ENCODE measurements at places on chromosomes 3 and 15.

DNA sequence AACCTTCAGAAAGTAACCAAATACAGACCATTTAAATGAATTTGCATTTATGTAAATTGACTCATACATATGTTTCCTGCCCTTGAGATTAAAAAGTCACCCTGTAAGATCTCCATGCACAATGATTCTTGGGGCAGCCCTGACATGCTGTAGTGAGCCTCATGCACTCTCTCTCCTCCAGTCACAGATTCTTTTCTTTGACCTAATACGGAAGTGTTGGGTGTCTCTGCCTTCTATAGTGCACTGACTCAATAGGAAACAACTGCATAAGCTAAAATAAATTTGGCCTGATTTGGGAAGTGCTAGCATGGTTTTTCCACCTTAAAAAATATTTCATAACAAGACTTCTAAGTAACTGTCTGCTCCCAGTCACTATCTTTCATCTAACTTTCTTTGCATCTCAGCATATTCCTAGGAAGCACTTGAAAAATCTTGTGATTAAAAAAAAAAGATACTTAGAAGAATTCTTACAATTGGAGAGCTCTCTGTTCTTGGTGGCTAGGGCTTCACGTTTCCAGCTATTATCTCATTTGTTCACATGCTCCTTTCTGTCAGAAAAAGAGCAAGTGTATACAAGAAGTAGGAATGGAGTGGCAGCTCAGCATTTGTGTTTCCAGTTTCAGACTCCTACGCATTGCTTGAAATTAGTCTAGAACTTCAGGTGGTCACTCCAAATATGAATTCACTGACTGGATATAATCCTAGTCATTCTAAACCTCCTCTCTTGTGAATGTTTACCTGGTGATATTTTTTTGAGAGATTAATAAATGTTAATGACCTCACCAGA, 207.9 kb upstream of the COL8A1 start:
- DNase-seq, result no peak

- DNase-seq, result peak; percentile 76
These were observed 70.1 kb downstream of the LMLN start for GRCh38 chr3:198030125-198030524.

GRCh38 chr15:68701886-68702285, 118.8 kb downstream of the ANP32A start:
- DNase-seq, result no peak

GRCh38 chr15:92839696-92840095, 60.4 kb upstream of the CHD2 start:
- DNase-seq, result no peak

GRCh38 chr3:10599444-10599843, 94.1 kb upstream of the ATP2B2 start:
- no peak for DNase-seq

- DNase-seq, result no peak
These were observed 952.0 kb downstream of the AGBL1 start for GRCh38 chr15:87031540-87032230.

- no peak for DNase-seq
These were observed 250.9 kb upstream of the IGF1R start for GRCh38 chr15:98397419-98397818.

DNA sequence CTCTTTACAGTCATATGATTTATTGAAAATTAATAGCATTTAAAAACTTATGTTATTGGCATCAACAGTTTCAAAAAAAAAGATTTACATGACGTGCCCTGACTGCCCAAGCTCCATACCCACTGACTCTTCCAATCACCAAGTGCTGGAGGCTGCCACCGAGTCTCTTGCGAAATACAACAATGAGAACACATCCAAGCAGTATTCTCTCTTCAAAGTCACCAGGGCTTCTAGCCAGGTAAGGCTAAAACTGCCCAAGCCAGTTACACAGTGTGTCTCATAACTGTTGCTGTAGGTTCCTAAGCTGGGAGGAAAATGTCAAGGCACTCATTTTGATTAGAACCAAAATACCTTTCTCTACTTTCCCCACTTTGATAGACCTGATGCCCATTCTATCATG, 4.5 kb downstream of the FETUB start:
- no peak for DNase-seq

DNA sequence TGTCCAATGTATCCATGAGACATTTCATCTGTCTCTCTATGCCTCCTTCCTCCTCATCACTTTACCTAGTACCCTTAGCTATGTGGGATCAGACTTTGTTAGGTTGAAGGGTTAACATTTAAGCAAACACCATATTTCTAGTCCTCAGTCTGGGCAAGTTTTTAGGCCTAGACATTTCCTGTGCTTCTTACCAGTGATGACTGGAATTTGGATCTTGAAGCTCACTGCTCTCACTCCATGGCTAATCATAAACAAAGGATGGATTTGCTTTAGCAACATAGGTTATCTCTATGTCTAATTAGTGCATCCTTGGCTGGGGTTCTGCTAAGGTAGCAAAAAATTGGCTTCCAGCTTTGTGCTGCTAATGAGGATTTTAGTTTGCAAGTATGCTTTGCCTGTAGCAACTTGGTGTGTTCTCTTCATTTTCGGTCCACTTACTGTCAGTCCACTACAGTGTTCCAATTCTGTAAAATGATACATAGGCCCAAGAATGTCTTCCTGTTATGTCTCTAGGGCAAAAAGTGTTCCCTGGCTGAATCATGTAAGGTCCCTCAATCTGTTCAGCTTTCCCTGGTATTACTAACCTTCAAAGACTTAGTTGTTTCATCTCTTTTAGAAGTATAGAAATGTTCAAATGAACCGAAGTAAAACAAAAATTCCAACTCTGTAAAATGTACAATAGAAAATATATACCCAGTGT, 615.4 kb downstream of the CADM2 start:
- DNase-seq, result no peak

- DNase-seq, result no peak
These were observed 100.7 kb downstream of the ZIC4 start for GRCh38 chr3:147305533-147306250.

- DNase-seq, result no peak
These were observed 4.1 kb downstream of the P3H2 start for GRCh38 chr3:190116551-190117067.

DNA sequence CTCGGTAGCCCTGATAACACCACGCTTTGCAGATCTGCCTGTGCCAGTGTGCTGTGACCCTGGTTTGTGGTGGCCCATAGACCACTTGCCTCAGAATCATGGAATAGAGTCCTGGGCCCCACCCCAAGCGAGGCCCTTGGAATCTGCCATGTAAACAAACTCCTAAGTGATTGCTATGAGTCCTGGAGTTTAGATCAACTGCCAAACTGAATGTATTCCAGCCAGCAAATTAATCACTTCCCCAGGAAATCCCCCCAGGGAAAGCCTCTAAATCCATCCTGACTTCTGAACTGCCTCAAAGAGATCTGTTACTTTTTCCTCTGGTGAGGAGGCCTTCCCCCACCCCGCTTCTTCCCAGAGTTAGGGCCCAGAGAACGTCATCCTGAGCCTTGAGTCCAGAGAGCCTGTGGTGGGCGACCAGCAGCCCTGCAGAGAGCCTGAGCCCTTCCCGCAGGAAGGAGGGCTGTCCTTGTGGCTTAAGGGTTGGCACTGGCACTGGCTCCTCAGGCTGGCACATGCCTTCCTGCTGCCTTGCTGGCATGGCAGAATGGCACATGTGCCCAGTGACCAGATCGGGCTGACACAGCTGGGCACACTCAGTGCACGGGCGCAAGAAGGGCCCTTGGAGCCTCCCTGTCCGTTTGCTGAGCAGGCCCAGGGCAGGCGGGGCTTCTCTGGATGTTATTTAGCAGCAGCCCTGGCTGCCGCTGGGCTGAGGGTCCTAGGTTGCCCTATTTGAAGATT, 50.6 kb upstream of the PLXNA1 start:
- no peak for DNase-seq

DNA sequence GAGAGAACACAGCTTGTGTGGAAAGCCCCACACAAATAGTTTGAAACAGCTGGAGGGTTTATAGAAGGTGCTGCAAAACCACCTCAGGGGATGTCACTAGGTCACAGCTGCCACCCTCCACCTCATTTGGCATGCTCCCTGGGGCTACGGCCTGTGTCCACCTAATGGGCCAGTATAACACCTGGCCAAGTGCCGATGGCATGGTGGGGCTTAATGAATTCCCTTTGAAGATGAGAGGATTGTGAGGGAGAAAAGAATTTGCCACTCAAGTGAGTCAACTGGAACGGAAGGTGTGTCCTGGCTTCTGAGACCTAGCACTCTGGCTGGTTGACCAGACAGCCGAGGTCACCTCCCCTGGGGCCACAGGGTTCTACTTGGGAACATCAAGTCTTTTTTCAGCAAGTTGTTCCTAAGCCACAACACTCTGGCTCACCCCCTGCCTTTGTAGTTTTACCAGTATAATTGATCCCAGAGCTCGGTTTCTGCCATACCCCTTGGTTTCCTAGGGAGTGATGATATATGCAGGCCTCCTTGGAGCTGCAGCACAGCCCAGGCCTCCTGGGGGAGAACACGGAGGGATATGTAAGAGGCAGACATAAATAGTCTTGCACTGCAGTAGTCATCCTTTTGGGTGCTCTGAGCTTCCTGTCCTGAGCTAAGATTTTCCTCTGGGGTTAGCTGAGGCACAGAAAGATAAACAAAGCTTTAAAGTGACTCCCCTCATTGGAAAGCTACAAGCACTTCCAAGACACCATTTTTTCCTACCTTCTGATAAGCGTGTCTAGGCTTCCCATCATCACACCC, 178.2 kb upstream of the LPP start:
- DNase-seq, result no peak

GRCh38 chr3:74423867-74424266, 190.6 kb downstream of the CNTN3 start:
- no peak for DNase-seq

- peak; percentile 60 for DNase-seq
These were observed 469.6 kb upstream of the DPPA4 start for GRCh38 chr3:109806929-109807328.

GRCh38 chr15:66845266-66845785, 143.3 kb downstream of the SMAD6 start:
- DNase-seq, result no peak

- DNase-seq, result no peak
These were observed 96.7 kb upstream of the PLXNA1 start for GRCh38 chr3:126886217-126886616.

GRCh38 chr3:107382631-107383030, 5.4 kb downstream of the CCDC54 start:
- no peak for DNase-seq

DNA sequence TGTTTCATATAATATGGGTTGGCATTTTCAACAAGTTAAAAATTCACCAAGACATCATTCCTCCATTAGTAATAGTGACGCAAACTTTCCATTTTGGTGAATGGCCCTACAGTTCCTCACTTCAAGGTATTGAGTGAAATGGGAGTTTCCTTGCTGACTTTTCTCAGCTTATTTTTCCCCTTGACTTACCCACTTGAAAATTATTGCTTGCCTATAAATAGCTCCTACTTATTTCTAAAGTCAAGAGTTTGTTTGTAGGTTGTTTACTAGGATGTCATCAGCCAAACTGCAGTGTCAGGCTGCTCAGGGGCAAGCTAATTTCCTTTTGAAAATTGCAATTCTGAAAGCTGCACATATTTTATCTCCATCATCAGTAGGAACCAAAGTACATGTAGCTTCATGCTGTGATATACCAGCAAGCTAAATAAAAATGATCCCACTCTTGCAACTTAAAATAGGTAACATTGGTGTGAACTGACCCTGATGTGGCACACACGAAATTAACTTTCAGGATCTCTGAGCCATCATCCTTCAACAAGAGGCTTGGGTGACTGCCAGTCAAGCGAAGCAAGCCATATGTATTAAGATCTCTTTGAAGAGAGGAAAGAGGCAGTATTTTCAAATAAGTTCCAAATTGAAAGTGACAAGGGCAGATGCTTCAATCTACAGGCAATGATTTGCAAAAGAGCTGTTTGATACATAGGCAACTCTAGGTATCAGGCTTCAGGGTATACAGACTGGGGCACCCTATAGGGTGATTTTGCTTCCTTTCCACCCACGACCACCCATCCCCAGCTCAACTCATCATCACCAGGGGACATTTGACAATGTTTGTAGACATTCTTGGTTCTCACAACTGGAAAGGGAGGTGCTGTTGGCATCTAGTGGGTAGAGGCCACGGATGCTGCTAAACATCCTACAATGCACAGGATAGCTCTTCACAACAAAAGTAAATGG, 66.8 kb upstream of the RASGRP1 start:
- DNase-seq, result peak; percentile 66

- DNase-seq, result no peak
These were observed 1271.7 kb upstream of the GBE1 start for GRCh38 chr3:83033133-83033532.

DNA sequence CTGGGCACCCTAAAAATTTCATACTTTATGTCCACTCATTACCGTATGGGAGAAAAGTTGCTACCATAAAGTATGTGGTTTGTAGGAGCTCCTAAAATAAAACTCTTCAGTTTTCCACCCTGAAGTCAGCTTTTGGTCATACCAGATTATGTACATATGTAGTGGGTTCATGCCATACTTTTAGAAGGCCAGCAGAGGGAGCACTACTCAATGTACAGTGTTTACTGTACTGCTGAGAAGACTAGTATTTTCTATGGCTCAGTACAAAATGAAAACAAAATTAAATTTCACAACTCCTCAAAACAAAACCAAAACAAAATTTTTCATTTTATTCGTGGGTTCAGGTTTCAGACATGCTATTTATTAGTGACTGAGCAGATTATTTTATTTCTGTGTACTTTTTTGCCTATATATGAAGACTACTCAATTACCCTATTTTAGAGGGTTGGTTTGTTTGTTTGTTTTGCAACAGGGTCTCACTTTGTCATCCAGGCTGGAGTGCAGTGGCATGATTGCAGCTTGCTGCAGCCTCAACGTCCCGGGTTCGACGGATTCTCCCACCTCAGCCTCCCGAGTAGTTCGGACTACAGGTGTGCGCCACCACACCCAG, 24.3 kb downstream of the NXPE3 start:
- peak; percentile 94 for DNase-seq

GRCh38 chr3:30642849-30643361, 36.5 kb downstream of the TGFBR2 start:
- DNase-seq, result no peak

GRCh38 chr3:163914567-163914966, 1163.7 kb downstream of the SI start:
- no peak for DNase-seq

DNA sequence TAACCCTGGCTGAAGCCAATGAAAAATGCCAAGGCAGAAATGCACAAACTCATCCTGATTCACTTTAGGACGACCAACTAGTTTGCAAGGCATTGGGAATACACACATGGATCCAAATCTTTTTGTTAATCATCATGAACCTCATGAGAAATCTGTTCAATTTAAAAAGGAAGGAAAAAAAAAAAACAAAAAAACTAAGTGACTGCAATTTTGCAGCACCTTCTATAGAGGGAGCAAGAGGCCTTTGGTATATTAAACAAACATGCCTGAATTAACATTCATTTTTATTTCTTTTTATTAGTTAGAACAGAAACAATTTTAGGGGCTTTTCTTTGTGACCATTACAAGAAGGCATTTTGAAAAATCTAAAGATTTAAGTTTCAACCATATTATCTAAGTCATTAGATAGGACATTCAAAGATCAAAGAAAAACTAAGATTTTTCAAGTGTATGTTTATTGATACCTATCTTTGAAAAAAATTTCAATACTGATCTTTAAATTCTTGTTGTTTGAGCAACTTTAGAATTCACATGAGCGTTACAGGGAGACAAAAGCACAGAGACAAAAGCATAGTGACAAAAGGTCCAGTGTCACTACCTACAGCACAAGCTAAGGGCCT, 182.4 kb downstream of the CBLB start:
- peak; percentile 32 for DNase-seq
